ENCODE measurements at places on chromosomes 5 and 9.

DNA sequence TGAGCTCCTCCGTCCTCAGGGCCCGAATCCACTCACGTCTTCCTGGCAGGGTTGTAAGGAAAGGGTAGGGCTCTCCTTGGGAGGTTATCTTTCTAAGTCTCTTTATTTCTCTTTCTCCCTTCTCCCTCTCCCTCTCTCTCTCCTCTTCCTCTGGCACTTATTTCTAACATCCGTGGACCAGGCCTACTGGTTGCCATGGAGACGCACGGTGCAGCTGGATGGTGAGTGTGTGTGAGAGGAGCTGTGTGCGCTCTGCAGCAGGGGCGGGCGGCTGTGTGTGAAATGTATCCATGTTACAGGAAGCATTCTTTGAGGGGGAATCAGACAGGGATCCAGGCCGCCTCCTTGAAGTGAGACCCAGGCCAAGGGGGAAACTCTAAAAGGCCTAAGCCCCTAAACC, 32.2 kb downstream of the PCDH1 start:
- DNase-seq, result no peak

DNA sequence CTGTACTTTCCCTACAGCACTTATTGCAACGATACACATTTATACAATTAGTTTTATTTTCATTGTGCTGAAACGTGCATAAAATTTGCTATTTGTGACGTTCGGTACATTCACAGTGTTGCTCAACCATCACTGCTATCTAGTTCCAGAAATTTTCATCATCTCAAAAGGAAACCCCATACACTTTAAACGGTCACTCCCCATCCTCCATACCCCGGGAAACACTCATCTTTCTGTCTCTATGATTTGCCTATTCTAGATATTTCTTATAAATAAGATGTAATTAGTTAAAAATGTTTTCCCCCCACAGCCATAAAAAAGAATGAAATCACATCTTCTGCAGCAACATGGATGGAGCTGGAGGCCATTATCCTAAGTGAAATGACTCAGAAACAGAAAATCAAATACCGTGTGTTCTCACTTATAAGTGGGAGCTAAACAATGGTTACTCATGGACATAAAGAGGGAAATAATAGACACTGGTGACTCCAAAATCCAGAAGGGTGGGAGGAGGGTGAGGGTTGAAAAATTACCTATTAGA, 40.2 kb upstream of the TEX48 start:
- no peak for DNase-seq

- no peak for DNase-seq
These were observed 69.2 kb upstream of the SHB start for GRCh38 chr9:38138276-38138675.

DNA sequence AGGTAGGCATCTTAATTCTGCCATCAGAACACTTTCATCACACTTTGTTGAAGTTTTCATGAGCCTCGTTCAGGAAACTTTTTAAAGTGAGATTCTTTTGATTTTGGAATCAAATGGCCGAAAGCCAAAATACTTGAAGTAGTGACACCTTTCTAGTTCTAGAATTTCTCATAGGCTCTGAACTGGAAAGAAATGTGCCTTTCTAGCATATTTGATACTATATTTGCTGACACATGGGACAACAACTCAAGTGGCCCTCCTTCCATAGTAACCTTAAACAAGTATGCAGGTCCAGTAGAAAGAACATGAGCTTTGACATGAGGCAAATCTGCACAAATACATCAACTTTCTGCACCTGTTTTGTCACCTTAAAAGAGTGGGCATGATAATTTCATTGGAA, 22.0 kb upstream of the DMRTA1 start:
- no peak for DNase-seq

GRCh38 chr5:113052041-113052795, 75.6 kb downstream of the DCP2 start:
- no peak for DNase-seq

DNA sequence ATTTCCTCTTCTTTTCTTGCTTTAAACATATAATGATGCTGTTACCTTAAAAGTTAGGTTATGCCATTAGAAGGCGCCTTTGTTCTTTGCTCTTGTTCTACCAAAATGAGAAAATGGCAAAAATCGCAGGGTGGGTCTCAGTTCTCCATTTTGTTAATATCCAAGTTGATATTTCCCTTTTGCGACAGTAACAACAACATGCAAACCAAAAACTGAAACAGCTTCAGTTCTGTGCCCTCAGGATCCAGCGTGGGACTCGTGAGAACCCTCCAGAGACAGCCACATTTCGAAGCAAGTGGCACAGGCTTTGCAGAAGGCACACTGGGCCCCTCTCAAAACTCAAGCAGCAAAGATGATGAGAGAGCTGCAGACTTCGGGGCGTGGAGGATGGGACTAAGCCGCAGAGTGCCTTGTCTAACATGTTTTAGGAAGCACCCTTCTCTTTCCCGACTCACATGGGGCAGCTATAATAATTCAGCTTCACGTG, 33.0 kb upstream of the LCP2 start:
- DNase-seq, result peak; percentile 44

DNA sequence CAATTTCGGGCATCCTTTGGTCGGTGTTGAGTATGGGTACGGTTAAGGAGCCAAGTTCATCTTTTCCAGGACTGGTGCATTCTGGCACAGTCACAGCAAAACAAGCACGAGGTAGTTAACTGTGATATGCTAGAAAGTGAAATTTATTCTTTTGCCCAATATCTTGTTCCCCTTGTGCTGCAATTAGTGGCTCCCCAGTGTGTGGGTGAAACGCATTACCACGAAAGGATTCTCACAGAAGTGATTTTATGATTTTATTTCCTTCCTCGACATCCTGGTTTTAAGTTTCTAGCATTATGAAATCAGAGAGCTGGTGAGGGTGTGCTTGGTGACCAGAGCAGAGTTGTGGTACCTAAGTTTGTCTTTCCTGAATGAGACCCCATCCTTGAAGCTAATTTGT, 1.5 kb downstream of the FRMPD1 start:
- no peak for DNase-seq

- DNase-seq, result no peak
These were observed 49.9 kb upstream of the GDNF start for GRCh38 chr5:37889612-37890317.

DNA sequence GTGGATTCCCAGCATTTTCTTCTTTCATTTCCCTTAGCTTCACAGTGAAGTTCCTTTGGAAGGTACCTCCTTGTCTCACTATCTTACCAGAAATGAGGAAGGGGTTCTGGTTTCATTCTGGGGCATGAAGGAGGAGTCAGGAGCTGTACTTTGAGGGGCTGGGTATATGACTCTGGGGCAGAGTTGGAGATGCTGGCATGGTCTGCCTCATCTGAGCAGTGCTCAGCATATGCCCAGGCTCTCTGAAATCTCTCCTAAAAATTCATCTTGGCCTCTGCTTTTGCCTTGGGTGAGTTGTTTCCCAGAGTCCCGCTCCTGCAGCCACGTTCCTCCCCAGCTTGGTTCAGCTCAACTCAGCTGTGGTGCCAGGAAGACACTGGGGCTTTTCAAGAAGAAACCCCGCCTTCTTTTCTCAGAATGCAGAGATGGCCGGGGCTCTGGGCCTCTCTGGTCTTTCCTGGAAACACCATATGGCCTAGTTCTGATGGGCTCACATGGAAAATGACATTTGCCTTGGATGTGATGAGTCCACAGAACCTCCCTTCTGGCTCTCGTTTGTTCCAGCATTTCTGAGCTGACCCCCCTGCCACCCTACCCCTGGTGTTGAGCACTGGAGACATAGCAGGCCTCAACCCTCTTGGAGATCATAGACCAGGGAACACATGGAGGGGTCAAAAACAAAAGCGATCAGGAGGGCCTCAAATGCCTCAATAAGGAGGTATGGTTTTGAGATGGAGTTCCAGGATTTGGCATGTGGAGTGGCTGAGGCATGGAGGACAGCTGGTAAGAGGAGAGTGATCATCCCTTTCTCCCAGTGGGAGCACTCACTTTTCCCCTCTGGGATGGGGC, 12.0 kb upstream of the TGFBR1 start:
- no peak for DNase-seq

DNA sequence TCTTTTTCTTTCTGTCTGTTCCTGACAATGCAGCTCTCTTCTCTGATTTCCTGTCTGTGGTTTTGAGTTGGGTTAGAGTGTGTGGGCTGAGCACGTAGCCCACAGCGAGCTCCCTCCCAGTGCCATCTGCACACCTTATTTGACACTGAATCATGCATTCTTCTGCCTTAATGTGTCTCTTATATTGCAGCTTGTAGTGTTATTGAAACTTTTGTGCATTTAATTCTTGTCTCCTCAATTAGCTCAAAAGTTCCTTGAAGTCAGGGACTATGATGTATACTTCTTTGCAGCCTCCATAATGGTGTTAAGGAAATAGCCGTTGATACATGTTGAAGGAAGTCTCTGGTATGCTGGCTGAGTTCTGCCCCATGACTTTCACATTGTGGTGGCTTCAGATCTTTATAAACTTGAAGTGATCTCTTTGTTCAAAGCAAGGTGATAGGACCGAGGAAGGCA, 576.2 kb upstream of the CLINT1 start:
- peak; percentile 23 for DNase-seq

DNA sequence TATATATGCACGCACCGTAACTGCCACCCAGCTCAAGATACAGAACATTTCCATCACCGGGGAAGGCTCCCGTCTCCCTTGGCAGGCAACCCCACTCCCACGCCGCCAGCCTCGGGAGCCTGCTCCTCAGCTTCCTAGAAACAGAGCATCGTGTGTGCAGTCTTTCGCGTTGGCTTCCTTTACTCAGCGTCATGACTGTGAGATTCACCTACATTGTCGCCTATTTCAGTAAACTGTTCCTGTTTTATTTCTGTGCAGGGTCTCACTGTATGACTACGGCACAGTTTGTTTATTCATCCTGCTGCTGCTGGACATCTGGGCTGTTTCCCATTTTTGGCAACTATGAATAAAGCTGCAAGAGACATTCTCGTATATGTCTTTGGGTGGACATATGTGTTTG, 90.7 kb downstream of the STK10 start:
- DNase-seq, result no peak

GRCh38 chr5:140310434-140310833, 7.5 kb upstream of the PFDN1 start:
- no peak for DNase-seq

- DNase-seq, result no peak
These were observed 34.4 kb upstream of the SLC25A51 start for GRCh38 chr9:37938121-37938891.

Measured in GM06990 (cell line).